ENCODE measurements at places on chromosomes 5 and 9.

GRCh38 chr9:119968836-119969707 lies 599.8 kb upstream of the BRINP1 start:
- DNase-seq, result peak; percentile 75

DNA sequence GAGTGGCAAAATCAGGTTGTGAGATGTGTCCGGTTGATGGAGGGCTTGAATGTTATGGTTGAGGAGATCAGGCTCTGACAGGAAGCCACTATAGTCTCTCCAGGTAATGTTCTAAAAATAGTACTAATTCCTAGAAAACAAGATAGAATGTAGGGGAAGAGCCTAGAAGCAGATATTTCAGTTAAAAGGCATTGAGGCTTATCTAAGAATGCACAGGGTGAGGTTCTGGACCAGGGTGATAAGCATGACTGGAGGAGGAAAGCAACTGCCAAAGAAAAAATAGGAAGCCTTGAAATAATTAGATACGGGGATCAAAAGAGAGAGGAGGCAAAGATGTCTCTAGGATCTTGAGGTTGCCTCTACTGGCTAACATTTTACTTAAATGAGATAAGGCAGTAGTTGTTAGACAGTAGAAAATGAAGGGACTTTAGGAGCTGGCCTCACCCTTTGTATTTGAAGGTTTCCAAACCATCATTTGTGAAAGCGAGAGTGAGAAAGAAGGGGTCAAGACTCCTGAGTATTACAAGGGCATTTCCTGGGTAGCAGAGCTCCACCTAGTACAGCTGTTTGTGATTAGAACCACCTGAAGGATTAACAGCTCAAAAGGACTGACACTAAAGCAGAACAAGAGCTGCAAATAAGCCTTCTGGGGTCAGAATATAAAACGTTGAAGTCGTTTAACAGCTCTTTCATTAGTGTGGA lies 15.4 kb upstream of the ARL15 start:
- DNase-seq, result no peak

DNA sequence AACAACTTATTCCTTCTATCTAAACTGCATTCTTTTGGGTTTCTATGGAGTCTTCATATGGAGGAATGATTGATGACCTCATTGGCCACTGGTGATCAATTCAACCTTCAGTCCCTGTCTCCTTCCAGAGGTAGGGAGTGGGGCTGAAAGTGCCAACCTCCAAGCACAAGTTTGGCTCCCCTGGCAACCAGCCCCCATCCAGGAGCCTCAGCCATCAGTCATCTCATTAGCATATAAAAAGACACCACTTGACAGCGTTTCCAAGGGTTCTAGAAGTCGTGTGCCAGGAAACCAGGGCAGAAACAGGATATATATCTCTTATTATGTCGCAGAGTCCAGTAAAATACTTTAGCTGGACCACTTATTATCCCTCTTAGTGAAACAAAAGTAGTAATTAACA lies 9.8 kb downstream of the SLC31A2 start:
- no peak for DNase-seq

DNA sequence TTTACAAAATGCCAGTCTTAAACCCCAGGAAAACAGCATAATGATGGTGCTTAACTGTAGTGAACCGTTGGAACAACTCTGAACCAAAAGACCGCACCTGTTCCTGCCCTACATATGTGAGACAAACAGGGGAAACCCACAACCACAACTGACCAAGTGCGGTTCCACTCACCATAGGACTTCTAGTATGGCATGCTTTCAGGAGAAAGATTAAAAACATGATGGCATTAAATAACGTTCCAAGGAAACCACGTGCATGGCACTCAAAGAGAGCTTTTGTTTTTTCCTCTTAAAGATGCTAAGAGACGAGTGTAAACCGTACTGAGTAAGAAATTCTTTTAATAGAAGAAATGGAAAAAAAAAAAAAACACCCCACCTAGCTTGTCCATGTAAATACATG lies 119.8 kb downstream of the SSBP2 start:
- DNase-seq, result peak; percentile 91

GRCh38 chr5:40605295-40605958 lies 74.3 kb upstream of the PTGER4 start:
- DNase-seq, result peak; percentile 68

DNA sequence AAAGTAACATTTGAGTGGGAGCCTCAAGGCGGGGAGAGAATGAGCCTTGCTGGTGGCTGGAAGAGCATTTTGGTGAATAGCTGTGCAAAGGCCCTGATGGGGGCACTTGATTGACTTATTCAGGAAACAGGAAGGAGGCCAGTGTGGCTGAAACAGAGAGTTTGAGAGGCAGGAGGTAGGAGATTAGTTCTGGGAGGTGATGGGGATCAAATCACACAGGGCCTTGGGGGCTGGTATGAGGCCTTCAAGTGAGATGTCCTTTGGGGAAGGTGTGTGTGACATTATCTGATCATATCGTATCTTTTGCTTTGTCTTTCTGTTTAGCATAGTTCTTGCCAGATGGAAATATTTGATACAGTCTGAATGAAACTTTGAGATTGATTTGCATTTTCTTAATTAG lies 172.3 kb downstream of the TENT4A start:
- DNase-seq, result no peak

GRCh38 chr5:1208743-1209488 lies 7.5 kb downstream of the SLC6A19 start:
- DNase-seq, result peak; percentile 24

DNA sequence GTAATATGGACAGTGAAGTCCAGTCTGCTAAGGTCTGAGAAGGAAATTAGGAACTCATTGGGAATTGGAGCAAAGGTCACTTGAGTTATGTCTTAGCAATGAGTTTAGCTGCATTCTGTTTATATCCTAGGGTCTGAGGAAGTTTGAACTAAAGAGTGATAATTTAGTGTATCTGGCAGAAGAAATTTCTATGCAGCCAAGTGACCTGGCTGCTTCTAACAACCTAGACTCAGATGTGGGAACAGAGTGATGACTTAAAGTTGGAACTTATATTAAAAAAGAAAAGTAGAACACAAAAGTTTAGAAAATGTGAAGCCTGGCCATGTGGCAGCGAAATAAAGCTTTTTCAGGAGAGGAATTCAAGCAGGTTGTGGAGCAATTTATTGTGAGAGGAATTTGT lies 106.2 kb downstream of the PRDM9 start:
- no peak for DNase-seq

DNA sequence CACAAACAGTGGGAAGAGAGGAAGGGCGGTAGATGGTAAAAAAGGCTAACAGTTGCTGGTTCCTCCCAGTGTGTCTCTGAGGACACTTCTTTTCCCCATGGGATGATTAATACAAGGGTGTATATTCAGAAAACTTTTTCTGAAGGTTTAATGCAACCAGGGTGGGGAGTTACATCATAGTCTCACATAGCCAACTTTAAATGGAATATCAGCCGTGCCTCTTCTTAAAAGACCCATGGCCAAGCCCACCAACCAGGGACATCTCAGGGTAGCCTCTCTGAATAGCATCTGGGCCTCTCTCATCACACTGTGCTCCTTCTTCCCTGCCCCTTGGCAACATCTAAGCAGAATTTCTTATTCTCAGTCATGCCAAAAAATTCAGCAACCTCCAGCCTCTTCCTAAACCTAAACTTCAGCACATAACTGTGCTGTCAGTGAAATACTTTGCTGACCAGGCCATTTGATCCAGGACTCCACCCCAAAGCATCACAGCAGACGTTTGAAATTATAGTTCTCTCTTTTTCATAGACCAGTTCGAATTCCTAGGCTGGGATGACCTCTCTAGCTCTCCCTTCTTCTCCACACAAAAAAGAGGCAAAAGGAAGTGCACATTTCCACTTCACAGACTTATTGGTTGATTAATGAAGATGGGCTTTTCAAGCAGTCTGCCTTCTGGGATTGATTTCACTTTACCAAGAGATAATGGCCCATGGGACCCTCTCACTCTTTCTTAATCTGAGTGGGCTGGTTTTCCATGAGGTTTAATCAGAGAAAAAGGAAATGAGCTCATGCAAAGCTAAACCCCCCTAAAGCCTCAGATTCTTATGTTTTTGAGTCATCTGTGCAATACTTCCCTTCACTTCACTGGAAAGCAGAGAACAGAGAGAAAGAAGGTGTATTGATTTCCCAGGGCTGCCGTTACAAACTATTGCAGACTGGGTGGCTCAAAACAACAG lies 85.1 kb upstream of the RAI14 start:
- DNase-seq, result peak; percentile 30

All from myocyte (in vitro differentiated cells).